Stimulated activated CD4-positive, alpha-beta T cell treated with anti-CD3 and anti-CD28 coated beads, Interleukin-12 subunit alpha, Interleukin-12 subunit beta, amount 100 ng/mL, for 24 hours (primary cell): ENCODE measurements at places on chromosomes 5 and 9.

GRCh38 chr5:12023614-12024241, 119.5 kb upstream of the CTNND2 start:
- no peak for DNase-seq

- DNase-seq = no peak
These were observed 167.0 kb downstream of the CRB2 start for GRCh38 chr9:123523001-123523400.

GRCh38 chr9:38439916-38440301, 15.7 kb upstream of the IGFBPL1 start:
- no peak for DNase-seq

DNA sequence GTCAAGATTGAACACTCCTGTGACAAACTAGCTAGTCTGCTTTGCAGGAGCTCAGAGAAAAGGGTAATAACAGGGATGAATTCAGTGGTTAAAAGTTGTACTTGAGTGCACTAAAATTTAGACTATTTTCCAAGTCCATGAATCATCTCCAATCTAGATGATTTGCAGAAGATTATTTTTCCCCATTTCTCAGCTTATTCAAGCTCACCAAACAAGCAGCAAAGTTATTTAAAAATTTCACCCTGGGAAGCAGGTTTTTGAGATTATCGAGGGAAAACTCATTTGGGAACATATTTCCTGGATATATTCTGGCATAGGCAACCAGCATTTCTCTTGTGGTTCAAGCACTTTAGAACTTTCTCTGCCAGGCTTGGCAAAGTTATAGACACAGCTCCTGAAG, 311.4 kb downstream of the TLE1 start:
- no peak for DNase-seq

GRCh38 chr5:6773342-6774035, 60.3 kb downstream of the TENT4A start:
- no peak for DNase-seq
